Neural progenitor cell (in vitro differentiated cells): ENCODE measurements at places on chromosomes 1 and 21. TPM values are rescaled to one million over a fixed set of nuclear protein-coding genes. Genes with fewer than 3 reads are reported as not detected.

SYCP1 gene
- total RNA-seq = 0.11 TPM in 1 of 2 replicates, not detected in the other

DNA sequence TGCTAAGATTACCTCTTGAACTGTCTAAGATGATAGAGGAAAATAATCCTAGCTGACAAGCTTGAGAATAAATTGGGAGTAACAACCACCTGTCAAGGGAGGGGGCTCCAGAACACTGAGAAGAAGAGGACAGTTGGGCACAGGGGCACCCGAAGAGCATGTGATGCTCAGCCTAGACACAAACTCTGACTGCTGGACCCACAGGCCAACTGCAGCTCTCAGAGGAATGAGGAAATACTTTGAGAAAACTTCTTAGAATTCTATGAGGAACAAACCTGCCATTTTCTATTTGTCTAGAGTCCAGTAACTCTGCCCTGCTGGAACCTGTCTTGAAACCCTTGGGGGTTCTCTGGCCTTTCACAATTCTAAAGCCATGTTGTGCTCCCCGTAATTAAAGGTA, 124.1 kb upstream of the KCNK2 start:
- no peak for DNase-seq

GRCh38 chr1:186194107-186194756, 180.8 kb downstream of the TPR start:
- DNase-seq = no peak

DNA sequence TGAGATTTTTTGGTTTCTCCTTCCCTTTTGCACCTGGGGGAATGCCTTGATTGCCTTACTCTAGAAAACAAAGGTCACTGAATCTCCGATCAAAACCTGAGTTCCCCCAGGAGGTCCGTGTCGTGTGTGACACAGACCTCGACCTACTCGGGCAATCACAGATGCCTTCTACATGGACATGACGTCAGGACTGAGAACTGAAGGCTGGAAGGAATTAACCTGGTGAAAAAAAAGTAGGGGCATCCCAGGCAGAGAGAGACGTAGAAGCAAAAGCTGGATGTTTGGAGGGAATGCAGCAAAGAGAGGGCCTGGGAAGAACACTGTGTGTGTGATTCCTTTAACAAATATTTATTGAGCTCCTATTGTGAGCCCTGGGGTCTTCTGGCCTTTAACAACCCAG, 178.0 kb downstream of the PRDM2 start:
- DNase-seq = no peak

DNA sequence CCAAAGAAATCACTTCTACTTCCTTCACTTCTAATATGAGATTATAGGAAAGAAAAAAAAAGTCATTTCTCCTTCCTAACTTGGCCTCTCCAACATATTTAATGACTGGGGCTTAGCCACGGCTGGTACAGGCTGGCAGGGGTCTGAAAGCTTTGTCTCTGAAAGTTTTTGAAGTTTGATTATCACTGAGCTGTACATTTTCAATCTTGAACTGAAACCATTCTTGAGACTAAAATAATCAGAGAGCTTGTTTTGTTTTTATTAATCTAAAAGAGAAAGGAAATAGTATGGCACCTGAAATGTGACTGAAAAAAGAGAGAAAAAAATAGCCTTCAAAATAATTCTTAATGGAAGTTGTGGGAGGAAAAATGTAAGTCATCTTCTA, 3.8 kb upstream of the KRTAP19-8 start:
- no peak for DNase-seq

RPTN gene
- total RNA-seq = not detected in 2 replicates

GRCh38 chr1:213698092-213698702, 289.6 kb upstream of the PROX1 start:
- DNase-seq = no peak

DNA sequence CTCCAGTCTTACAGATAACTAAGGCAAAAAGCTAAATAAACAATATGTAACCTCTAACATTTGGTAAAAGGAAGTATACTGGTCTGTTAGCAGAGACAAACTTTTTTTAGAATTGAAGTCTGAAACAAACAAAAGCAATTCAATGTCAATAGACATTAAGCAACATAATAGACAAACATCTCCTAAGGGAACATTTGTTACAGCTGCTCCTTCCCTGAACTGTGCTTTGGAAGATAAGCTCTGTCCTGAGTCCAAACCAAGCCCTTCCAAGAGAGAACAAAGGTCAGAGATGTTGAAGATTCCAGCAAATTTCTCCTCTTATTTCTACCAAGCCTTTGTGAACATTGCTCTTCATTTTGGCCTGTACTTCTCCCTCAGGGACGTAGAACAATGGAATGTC, 25.3 kb downstream of the FMO2 start:
- DNase-seq = peak; percentile 48

NUAK2 gene
- 29.4 and 56.2 TPM in 2 replicates for total RNA-seq

TRNP1 gene
- 0.59 and 2.0 TPM in 2 replicates for total RNA-seq

DNA sequence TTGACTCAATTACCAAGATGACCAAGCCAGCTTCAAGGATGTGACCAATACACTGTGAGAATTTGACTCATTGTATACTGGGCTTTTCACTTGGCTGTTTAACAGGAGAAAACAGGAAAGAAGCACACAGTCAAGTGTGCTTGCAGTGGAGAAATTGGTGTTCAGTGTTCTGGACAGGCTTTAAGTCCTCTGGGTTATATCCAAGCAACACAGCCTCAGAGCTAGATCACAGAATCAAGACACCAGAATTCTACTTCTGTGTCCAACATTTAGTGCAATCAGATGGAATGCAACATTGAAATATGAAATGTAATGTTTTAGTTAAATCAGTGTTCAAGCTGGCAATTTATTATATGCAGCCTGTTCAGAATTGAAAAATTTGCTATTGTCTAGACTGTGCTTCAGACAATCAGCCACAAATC, 694.4 kb downstream of the LTN1 start:
- no peak for DNase-seq

FAM72C gene
- 8.1 and 14.8 TPM in 2 replicates for total RNA-seq

C8A gene
- not detected in 2 replicates for total RNA-seq

LIN28A gene
- total RNA-seq = 1,311 and 1,384 TPM in 2 replicates

GRCh38 chr1:113980110-113980509, 836 bp downstream of the OLFML3 start:
- DNase-seq = no peak

DNA sequence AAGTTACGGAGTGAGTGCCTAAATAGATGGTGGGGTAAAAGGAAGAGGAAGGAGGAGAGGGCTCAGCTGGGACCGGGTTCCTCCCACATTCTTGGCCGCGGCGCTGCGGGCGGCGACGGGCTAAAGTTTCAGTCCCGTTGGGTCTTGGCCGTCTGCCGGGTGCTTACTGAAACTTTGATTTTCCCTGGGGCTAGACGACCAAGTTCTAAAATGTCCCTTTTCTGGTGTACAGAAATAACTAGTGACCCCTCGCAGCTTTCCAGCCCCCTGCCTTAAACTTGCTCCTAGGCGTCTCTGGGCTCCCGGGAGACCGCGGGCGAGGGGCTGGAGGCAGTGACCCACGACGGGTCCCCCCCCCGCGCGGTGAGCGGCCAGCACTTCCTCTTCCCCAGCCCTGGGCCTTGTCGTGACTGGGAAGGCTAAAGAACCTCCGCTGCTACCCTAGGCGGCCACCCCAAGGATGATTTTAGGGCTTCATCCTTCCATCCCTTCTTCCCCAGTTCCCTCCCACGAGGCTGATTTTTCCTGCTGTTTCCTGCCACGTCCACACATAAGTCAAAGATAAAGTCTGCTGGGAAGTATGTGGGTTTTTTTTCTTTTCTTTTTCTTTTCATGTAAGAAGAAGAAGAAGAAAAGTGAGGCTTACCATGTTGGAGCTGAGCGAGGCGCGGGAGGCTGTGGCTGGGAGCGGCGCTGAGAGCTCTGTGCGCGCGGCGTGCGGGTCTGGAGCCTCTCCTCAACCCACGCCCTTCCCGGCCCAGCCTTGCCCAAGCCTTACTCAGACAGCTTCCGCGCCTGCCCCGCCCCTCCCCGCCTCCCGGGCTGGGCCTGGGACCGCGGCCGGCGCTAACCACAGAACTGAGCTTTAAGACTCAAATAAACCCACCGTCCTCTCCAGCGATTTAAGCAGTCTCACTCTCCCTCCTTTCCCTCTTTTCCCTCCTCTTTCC, at the start of gene S100A11:
S100A11 (minus strand) TSS at position 738 of the 950 bp plus-strand sequence; CDS start at position 649, 89 bp downstream.
- DNase-seq = peak; percentile 75

GRCh38 chr1:17282836-17283235, 25.2 kb upstream of the PADI4 start:
- DNase-seq = no peak

CNTN2 gene
- 8.4 and 12.8 TPM in 2 replicates for total RNA-seq

ATP1A2 gene
- 88.6 and 154 TPM in 2 replicates for total RNA-seq

DNA sequence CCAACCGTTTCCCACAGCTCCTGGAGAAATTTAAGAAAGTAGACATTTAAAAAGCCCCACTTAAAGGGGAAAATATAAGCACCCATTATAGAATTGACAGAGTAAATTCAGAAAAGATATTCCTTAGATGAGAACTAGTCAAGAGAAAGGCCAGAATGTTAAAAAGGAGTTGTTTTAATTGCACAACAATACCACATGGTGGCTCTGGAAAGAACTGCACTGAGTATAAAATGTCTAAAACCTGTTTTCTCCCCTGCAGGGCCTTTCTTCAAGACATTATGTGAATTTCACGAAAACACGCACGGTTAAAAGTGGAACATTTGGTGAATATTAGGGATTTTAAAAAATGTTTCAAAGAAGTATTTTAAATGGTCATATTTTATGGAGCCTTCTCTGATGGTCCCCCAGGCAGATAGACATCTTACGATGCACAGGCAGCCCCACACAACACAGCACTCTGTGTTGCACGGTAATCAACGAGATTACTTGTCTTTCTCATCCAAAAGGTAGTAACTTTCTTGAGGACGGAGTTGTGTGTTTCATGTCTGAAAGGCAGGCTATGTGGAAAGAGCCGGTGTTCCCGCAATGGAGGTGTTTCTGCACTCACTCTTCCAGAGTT, 101.9 kb downstream of the PRRX1 start:
- DNase-seq = peak; percentile 13
